ENCODE measurements at places on chromosomes 2 and 18.
A peak's percentile ranks its signal among the peaks of the same experiment; 100 is the strongest.

DNA sequence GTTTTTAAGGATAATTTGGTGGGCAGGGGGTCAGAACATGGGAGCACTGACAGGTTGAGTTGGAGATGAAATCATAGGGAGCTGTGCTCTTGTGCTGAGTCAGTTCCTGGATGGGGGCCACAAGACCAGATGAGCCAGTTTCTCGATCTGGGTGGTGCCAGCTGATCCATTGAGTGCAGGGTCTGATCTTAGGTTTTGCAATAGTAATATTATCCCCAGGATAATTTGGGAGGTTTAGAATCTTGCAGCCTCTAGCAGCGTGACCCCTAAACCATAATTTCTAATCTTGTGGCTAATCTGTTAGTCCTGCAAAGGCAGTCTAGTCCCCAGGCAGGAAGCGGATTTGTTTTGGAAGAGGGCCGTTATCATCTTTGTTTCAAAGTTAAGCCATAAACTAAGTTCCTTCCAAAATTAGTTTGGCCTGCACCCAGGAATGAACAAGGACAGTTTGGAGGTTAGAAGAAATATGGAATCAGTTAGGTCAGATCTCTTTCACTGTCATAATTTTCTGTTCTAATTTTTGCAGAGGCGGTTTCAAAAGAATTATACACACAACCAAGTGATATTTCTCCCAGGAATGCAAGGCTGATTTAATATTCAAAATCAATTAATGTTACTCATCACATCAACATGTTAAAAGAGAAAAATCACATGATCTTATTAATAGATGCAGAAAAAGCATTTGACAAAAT, 23.0 kb downstream of the DBI start:
- DNase-seq, result peak; percentile 51

GRCh38 chr18:47997338-47997780, 66.9 kb upstream of the SMAD2 start:
- no peak for DNase-seq

DNA sequence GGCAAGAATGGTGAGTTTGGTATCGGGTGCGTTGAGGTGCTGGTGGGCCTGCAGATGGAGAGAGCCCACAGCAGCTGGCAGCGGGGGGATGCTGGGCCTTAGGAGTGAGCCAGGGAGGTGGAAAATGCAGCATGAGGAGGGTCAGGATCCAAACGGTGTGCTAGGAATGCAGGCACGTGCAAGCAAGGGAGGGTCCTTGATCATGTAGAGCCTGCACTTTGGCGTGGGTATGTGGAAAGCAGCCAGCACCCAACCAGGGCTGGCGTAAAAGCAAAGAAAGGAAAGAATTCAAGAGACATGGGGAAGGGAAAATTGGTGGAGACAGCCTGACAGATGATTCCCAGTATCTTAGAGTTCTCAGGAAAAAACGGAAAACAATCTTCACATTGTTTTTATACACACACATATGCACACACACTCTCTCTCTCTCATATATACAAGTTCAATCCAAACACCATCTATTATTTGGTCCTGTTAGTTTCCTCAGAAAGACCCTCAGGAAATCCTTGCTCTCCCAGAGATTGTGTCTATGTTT, 46.3 kb downstream of the LTBP1 start:
- DNase-seq, result no peak

DNA sequence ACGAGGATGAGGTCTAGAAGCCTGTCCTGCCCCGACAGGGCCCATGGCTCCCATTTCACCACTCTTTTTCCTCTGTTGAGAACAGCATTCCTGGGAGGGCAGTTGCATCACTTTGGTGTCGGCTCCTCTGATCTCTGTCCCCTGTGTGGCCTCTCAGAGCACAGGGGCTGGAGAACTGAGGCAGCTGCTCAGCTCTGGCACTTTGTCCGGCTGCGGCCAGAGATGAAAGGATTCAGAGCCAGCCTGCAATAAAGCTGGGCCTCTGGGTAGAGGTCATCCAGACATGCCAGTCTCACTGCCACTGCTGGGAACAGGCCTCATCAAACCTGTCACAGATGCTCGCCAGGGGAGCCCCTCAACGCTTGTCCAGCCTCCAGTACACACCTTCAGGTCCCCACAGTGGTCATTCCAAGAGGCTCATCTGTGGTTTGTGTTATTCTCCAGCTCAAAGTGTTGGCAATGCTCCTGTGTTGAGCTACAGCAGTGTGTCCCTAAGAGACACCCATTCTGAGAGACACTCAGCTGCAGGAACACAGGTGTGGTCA, 13.1 kb upstream of the ROCK2 start:
- DNase-seq, result no peak

DNA sequence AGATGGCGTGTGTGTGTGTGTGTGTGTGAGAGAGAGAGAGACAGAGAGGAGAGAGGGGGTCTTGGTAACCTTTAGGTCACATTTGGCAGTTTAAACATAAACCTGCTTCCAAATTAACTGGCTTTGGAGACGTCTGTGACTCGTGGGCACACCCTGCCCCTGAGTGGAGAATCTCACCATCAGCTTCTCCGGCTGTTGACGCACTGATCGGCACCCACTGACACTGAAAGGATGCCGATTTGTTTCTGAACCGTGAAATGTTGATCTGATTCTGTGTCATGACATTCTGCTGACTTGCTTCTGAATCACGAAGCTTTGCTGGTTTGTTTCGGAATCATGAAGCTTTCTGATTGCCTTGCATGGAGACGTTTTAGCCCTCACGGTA, 114.7 kb downstream of the RTP5 start:
- DNase-seq, result no peak

DNA sequence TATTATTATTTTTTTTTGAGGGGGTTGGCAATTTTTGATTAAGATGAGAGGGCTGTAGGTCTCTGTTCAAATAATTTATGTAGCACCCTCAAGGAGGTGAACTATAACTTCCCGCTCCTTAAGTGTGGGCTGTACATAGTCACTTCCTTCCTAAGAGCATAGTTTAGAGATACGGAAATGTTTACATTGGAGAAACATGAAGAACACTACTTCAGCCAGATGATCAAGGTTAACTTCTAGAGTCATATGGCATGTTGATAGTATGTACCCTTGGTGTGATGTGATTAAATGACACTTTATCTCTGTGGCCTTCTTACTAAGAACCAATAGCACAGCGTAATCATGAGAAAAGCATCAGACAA, 93.7 kb downstream of the MIB1 start:
- DNase-seq, result no peak

DNA sequence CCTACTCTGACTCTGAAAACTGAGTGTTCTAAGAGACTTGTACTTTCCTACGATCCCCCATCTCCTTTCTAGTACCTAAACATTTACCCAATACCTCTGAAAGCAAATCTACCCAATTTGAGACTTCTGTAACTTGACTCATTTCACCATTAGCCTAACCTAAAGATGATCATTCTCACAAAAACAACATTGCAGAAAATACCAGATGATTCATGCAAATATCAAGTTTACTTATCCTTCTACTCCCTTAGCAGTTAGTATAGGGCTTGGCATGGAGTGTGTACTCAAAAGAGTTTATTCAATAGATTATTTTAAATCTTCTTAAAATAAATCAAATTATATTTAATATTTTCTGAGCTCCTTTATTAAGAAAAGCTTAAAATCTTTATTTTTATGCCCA, 89.6 kb downstream of the NR4A2 start:
- no peak for DNase-seq

- DNase-seq, result peak; percentile 32
Measured at GRCh38 chr2:141055531-141055930, 1075.3 kb downstream of the LRP1B start.

DNA sequence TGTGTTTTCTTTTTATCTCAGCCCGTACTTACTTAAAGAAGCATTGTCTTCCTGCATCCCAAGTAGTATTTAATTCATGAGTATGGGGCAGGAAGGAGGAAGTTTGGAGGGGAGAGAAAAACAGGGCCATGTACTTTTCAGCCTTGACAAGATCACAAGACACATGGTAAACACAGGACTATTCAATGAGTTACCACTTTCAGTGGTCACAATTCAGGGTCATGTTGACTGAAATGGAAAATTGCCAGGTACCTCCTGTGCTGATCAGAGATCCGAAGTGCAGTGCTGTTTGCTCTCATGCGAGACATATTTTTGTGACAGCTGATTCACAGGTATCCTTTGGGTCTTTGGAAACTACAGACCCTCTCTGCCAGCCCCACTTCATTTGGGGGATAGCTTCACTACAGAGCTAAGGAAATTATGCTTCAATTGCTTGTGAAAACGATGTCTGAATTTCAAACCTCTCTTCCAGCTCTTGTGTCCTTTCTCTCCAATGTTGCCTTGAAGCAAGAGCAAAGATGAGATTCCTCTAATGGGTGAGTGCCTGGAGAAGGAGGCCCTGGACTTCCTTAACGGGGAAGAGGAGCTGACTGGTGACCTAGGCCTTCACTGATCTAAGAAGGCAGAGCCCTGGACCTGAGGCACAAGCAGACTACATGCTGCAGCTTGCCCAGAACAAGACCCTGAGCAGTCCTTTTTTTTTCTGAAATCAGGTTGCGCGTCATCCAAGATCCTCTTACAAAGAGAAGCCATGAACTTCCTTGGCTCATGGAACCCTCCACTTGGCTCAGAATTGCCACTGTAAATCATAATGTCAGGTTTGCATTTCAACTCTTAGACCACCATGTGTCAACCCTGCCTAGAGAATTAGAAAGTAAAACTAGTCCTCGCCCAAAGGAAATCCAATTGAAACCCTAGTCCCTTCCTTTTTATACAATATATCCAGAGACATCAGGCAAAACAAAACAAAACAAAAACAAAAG, 44.1 kb downstream of the EVA1A start:
- no peak for DNase-seq

DNA sequence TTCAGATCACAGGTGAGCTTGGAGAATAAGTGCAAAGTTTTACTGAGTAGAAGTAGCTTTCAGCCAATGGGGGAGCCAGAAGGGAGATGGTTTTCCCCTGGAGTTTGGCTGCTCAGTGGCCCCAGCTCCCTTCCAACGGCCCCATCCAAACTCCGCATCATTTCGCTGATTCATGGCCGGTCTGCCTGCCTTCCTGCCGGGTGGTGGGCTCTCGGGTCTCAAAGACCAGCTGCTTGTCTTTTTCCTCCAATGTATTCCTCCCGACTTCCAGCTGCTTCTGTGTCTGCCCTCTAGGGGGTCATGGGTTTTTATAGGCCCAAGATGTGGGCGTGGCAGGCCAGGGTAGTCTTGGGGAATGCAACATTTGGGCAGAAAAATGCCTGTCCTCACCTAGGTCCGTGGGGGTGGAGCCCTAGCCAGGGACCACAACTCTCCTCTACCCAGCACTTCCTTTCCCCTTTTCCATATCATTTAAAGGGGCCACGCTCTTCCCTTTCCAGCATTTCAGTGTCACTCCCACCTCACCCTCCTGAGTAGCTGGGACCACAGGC, 73.5 kb downstream of the MEX3C start:
- no peak for DNase-seq

GRCh38 chr2:222311978-222312738, 13.4 kb upstream of the PAX3 start:
- DNase-seq, result no peak

DNA sequence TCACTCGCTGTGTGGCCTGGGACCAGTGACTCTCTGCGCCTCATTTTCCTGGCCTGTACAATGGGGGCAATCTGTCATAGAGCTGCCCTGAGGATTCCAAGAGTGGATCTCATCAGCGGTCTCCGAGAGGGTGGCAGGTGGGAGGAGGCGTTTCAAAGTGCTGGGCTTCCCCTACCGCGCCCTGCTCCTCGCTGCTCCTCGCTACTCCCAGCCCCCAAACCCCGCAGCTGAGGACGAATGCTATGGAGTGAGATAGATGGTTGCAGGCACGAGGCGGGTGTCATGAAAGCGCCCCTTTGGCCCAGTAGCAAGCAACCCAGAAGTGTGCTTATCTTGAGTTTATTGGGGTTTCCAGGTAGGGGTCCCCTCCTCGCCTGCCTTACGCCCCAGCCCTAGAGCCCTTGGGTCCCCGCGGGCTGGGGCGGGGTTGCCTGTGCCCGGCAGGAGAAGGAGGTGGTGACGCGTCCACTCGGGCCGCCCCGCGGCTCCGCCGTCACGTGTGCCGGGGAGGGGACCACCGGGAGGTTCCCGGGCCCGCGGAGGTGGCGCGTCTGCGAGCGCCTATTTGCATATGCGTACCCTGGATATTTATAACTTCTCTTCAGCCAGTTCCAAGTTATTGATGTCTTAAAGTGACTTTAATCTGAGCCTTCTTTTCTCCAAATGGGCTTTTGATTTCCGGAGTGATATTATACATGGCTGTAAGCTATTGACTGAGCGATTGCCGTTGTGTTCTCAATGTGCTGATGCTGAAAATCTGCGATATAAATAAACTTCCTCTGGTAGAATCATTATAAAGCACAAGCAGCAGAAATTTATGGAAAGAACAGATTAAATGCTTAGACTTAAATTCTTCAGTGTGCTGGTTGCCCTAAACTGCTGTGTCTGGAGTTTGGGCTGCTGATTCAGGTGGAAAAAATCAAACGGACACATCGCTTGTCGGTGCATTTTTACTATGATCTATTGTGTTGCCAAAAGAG, 263.7 kb downstream of the ATAD2B start:
- no peak for DNase-seq

DNA sequence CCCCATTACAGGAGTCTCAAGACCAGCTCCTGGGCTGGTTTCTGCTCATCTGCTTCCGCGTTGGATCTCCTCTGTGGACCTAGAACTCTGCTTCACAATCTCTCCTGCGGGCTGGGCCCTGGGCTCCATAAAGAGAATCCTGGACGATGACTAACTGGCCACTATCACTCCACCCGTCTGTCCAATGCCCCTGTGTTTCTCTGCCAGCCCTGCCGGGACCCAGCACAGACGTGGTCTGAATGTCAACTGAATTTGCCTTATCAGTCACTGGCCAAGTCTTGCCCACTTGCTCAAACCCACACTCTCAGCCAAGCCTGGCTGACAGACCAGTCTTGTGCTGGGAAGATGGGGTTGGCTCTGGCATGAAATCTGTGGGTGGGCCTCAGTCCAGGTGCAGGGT, 17.4 kb downstream of the KIF3C start:
- peak; percentile 12 for DNase-seq

Measured in brain microvascular endothelial cell (primary cell).